GF-D8 (cell line): ENCODE measurements at places on chromosomes 3 and 15.
A peak's percentile ranks its signal among the peaks of the same experiment; 100 is the strongest.

- peak; percentile 41 for DNase-seq
These were observed 613.8 kb upstream of the TBL1XR1 start for GRCh38 chr3:177811112-177811511.

DNA sequence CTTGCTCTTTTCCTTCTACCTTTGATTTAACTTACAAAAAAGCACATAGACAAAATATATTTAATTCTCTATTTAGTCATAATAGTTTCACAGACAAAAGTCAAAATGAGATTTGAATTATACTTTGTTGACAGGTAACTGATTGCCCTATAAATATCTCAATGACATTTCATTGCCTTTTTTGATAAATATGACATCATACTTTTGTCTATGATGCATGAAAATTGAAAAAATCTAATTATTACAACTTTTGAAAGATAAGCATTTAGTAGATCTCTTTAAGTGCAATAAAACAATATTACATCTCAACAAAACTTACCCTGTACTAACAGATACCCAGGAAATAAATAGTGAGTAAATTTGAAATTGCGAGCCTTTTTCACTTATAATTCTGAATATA, 147.9 kb downstream of the SERPINI1 start:
- DNase-seq = no peak

DNA sequence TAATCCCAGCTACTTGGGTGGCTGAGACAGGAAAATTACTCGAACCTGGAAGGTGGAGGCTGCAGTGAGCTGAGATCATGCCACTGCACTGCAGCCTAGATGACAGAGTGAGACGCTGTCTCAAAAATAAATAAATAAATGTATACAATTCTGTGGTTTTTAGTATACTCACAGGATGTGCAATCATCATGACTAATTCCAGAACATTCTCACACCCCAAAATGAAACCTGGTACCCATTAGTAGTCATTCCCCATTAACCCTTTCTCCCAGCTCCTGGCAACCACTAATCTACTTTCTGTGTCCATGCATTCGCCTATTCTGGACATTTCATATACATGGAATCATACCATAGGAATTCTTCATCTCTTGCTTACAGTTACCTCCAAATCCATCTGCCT, 44.5 kb downstream of the LRRFIP2 start:
- no peak for DNase-seq

GRCh38 chr3:129623447-129624118, 17.1 kb upstream of the PLXND1 start:
- DNase-seq = no peak

- DNase-seq = peak; percentile 90
These were observed 30.2 kb downstream of the ZNF710 start for GRCh38 chr15:90031231-90031791.

DNA sequence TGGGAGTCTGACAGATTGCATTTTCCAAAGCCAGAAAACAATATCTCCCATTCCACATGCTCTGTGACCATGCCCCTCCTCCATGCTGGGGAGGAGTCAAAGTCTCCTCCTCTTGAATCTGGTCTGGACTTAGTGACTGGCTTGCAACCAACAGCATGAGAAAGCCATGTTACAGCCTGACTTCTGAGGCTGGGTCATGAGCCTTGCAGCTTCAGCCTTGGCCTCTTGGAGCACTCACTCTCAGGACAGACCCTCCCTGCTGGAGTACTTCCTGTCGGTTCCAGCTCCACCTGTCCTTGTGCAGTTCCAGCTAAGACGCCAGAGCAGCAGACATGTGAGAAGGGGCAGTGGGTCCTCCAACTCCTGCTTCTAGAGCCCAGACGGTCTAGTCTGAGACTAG, 49.7 kb upstream of the RBSN start:
- DNase-seq = no peak

- no peak for DNase-seq
These were observed 136.4 kb upstream of the CMC1 start for GRCh38 chr3:28104896-28105534.

- peak; percentile 25 for DNase-seq
These were observed at the start of gene SFMBT1 for GRCh38 chr3:53045518-53046170. Gene SFMBT1 (minus strand): TSS chr3:53046073. CDS start chr3:52969128, 76,945 bp downstream.

DNA sequence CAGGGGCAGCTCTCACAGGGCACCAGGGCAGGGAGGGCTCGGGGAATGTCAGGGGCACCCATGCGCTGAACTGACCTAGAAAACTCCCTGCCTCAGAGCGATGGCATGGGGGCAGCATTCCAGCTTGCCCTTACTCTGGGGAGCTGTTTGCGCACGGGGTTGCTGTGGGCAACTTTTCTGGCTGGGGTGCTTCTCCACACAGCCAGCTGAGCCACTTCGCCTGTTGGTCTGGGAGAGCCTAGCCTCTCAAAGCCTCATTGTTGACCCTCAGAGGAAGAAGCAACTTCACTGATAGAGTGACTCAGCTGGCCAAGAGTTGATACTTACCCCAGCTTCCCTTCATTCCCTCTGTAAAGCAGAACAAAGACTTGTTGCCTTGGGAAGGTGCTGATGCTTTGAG, 42.6 kb upstream of the MRPS22 start:
- no peak for DNase-seq

DNA sequence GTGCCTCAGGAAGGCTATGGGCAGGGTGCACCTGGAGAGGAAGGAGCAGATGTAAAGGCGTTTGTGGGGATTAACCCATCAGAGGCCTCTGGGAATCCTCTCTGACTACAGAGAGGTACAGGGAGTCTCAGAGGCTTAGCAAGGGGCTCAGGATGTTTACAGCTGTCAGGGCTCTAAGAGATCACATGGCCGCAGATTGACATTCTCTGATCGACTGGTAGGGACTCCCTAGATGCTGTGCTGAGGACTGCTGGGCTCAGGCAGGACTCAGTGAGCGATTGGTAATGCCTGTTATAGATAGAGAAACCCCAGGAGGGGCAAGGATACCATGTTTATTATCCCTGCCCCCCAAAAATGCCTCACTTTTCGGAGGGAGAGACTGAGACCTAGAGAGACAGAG, 103.5 kb downstream of the CORO2B start:
- no peak for DNase-seq

- DNase-seq = no peak
These were observed 30.4 kb downstream of the BHLHE40 start for GRCh38 chr3:5009506-5010109.

DNA sequence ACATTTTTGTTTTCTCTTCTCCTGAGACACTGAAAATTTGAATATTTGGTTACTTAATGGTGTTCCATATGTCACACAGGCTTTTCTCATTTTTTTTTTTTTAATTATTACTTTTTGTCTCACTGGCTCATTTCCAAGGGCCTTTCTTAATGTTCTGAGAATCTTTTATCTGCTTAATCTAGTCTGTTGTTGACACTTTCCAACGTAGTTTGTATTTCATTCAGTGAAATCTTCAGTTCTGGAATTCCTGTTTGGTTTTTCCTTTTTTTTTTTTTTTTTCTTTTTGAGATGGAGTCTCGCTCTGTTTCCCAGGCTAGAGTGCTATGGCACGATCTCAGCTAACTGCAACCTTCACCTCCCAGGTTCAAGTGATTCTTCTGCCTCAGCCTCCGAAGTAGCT, 42.7 kb downstream of the NCK1 start:
- no peak for DNase-seq

DNA sequence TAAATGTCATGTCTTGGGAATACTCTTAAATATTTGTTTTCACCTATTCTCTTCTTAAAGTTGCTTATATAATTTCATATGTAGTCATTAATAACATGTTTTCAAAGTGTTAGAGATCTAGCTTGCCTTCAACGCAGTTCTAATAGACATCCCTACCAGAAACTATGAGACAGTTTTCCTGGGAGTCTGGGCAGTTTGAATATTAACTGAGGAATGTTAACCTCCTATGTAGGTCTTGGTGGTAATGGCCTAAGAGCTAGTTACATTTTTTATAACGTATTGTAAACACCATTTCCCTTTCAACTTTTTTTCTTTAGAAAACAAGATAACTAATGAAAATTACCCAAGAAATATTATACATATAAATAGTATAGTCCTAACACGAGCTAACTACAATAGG, 328.2 kb downstream of the TIGIT start:
- no peak for DNase-seq

DNA sequence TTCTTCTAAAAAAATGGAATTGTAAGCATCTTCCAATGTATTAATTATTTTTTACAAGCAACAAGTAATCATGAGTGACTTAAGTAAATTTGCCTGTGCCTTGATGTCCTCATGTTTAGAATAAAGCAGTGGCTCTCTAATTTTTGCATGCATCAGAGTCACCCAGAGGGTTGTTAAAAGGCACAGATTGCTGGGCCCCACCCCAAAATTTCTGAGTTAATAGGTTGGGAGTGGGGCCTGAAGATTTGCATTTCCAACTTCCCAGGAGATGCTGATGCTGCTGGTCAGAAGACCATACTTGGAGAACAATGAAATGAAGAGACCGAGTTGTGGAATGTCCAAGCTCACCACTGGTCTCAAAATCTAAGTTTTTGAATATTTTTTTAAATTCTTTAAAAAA, 70.2 kb downstream of the ARHGAP31 start:
- no peak for DNase-seq

- no peak for DNase-seq
These were observed 137.7 kb upstream of the NECTIN3 start for GRCh38 chr3:110933821-110934426.

- DNase-seq = no peak
These were observed 8.0 kb upstream of the FAM107A start for GRCh38 chr3:58585005-58585786.

- DNase-seq = no peak
These were observed 114.6 kb downstream of the TUSC7 start for GRCh38 chr3:116824208-116824607.

DNA sequence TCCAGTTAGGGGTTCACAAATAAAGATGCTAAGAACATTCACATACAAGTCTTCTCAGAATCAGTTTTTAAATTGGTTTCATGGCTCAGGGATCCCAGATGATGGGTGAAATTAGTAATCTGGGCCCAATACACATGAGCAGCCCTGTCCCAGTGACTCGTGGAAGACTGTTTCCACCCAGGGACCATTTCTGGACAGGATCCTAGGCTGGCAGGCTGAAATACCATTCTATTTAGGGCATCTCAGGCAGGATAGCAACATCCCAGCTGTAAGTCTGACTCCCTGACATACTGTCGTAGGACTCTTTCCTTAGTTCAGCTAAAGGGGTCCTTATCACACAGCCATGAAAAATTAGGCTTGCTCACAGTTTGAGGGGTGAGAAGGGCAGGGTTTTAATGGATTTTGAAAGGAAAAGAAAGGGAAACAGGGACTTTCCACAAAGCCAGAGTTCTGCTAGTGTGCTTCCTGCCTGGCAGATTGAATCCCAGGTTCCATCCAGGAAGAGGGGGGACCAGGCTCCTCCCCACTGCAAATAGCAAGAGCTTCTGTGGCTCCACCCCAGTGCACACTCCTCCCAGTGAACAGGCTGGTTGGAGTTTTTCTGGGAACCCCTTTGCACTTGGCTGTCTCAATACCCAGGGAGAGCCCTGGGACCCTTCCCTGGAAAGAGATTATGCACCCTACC, 41.3 kb upstream of the LYZL4 start:
- no peak for DNase-seq

DNA sequence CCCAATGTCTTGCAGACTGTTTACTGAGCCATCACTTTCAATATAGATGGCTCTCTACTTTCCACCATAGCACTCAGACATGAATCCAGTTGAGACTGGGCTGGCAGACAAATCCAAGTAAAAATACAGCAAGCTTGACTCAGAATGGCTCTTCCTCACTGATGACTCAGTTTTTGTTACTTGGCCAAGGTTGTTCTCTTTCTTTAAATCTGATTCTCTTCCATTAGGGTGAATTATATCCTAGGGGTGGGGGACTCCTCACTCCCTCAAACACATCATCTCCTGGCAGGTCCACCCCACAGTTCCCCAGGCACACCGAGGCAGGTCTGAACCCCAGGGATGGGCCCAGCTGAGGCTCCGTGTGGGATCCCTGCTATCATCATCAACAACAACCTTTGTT, 157.9 kb downstream of the MEX3B start:
- DNase-seq = no peak

DNA sequence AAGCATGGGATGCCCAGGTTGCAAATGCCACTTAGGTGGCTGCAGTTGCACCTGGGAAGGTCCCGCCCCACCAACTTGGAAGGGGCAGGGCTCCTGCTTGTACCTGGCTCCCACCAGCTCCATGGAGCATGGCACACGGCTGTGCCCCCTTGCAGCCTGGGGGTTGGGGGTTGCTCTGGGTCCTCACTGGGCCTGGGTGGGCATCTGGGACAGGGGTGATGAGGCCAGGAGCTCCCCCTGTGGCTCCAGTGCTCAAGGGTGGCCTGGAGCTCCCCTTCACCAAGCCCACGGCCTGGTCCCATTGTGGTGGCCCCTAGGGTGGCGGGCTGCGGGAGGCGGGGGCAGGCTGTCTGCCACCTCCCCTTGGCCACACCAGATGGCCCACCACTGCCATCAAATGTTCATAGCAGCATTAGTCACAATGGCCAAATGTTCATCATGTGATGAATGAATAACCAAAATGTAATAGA, 36.7 kb downstream of the GHSR start:
- no peak for DNase-seq

- no peak for DNase-seq
These were observed 48.9 kb upstream of the AMOTL2 start for GRCh38 chr3:134423153-134423552.

GRCh38 chr15:89761009-89761831, 10.2 kb upstream of the MESP1 start:
- no peak for DNase-seq

DNA sequence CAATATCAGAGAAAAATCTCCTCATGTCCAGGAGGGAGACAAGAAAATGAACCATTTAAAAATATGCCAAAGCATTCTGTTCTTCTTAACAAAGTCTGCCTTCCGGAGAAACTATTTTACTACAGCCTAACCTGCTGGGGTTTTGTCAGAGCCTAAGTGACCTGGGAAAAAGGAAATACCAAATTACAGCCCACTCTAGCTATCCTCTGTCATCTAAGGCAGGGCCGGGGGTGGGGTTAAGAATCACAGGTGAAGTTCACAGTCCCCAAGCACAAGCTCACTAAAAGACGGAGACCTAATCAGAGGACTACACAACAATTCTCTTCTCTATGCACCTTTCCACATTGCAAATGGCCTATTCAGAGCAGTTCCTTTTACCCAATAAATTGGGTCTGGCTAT, 116.6 kb downstream of the TRIM42 start:
- no peak for DNase-seq

GRCh38 chr3:122940628-122941086, 86.9 kb downstream of the SEMA5B start:
- no peak for DNase-seq

DNA sequence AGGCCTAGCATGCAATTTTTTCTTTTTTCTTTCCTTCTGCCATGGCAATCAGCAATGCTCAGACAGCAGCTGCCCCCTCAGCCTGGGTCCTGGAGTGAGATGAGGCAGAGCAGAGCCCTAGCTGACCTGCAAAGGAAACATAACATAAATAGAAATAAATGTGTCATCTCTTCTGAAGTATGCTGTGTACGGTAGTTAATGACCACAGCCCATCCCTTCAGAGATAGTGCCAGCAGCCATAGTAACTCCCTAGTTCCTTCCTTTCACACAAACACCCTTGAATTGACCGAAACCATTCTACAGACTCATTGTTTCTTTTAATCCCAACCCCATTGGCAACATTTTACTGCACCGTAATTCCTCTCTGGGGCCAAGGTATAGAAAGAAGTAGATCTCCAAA, 8.4 kb upstream of the CD47 start:
- no peak for DNase-seq
